Activated T-helper 17 cell treated with anti-CD3 and anti-CD28 coated beads, Interleukin-2, amount 50 U/mL, for 72 hours (primary cell): ENCODE measurements at places on chromosomes 4 and X.

GRCh38 chrX:100265179-100265578 is 144.9 kb downstream of the PCDH19 start:
- H3K4me1 ChIP-seq: no peaks in the 10 kb centered on the region
- no peaks in the 10 kb centered on the region for H3K36me3 ChIP-seq
- H3K27me3 ChIP-seq: no peaks in the 10 kb centered on the region
- H3K27ac ChIP-seq: no peak overlapping the region
- H3K4me3 ChIP-seq: no peak overlapping the region

DNA sequence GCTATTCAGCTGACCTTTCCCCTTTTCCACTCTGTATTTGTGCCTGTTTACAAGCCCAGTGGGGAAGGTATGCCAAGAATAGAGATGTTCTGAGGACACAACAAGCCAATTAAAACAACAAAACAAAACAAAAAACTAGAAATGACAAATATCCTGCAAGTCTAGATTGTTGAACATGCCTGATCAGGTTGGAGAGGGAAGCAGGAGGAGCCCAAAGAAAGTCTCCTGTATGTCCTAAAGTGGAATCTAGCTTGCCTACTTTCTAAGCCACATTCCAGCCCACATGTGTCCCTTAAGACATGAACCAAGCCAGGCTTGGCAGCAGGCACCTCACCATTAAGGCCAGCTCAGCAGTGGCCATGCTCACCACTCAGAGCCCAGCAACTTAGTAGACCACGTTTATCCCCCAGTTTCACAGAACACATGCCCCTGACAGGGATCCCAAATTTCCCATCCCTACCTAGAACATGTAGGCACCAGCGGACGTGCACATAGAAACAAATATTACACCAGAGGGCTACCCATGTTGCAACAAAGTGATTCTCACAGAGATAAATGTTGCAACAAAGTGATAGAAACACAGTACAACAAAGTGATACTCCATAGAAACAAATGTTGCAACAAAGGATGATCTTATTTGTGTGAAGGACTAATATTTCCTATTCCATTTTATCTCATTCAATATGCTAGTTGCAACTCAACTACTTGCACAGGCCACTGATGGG is 48.3 kb downstream of the CD99L2 start:
- H3K27ac ChIP-seq: no peak overlapping the region
- H3K4me1 ChIP-seq: peaks cover 11% of the 10 kb centered on the region
- H3K4me3 ChIP-seq: no peak overlapping the region
- H3K27me3 ChIP-seq: no peaks in the 10 kb centered on the region

- no peak overlapping the region for H3K27ac ChIP-seq
- H3K4me3 ChIP-seq: no peak overlapping the region
- ATAC-seq: no peak
- no peaks in the 10 kb centered on the region for H3K27me3 ChIP-seq
- no peaks in the 10 kb centered on the region for H3K4me1 ChIP-seq
These were observed 19.2 kb downstream of the TBC1D1 start for GRCh38 chr4:37910091-37910486.

- peak; percentile 61 for ATAC-seq
- peak overlapping the region; percentile 23 for H3K4me3 ChIP-seq
- no peaks in the 10 kb centered on the region for H3K27me3 ChIP-seq
These were observed 2.4 kb upstream of the SH3KBP1 start for GRCh38 chrX:19889582-19890342.

- no peak overlapping the region for H3K4me3 ChIP-seq
- no peaks in the 10 kb centered on the region for H3K27me3 ChIP-seq
These were observed 138.9 kb downstream of the EVC2 start for GRCh38 chr4:5569451-5569850.

DNA sequence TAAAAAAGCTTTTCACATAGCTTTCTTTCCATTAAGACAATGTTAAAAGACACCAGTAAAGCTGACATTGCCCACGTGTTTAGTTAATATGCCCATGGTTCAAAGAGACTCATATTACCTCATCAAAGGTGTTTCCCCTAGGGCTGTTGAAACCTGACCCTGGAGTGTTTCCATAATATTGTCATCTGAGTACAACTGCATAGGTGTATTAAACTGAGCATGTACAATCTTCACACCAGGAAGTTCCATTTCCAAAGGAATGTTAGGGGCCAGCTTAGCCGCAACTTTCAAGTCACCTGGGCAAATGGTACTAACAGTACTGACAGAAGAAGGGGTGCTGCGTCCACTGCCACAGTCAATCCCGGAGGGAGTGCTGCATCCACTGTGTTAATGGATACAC is 27.1 kb downstream of the PDLIM3 start:
- H3K27ac ChIP-seq: no peak overlapping the region
- no peak overlapping the region for H3K4me3 ChIP-seq
- no peaks in the 10 kb centered on the region for H3K36me3 ChIP-seq
- H3K27me3 ChIP-seq: peaks cover 32% of the 10 kb centered on the region
- no peak for ATAC-seq
- H3K4me1 ChIP-seq: peaks cover 4% of the 10 kb centered on the region
